ENCODE measurements at places on chromosomes 13 and 19.

- no peak overlapping the region for H3K27ac ChIP-seq
- H3K4me1 ChIP-seq, result no peaks in the 10 kb centered on the region
- no peak overlapping the region for H3K4me3 ChIP-seq
- no peaks in the 10 kb centered on the region for H3K36me3 ChIP-seq
Observed at GRCh38 chr13:80921971-80922370, 581.0 kb upstream of the SPRY2 start.

GRCh38 chr13:20197361-20197834 is 4.7 kb upstream of the GJB2 start:
- H3K4me3 ChIP-seq, result no peak overlapping the region
- H3K4me1 ChIP-seq, result peaks cover 2% of the 10 kb centered on the region
- H3K36me3 ChIP-seq, result no peaks in the 10 kb centered on the region
- no peak overlapping the region for H3K27ac ChIP-seq
- no peak for DNase-seq

DNA sequence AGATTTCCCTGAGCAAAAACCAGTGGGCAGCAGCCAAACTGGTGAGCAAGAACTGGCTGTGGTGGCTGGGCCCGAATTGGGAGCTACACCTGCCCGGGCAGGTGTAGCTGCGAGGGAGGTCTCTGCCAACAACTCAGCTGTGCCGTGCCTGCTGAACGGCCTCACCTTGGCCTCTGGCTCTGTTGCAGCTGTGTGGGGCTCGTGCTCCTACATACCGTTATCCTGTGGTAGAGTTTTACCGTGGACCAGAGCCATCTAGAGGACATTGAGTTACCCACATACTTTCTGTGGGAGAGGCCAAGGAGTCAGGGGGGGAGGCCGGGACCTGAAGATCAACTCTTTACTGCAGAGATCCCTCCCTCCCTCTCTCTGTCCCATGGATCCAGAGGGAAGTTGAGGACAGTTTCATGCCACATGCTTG is 113.2 kb downstream of the TM9SF2 start:
- no peaks in the 10 kb centered on the region for H3K36me3 ChIP-seq
- no peak overlapping the region for H3K4me3 ChIP-seq
- H3K4me1 ChIP-seq, result peaks cover 2% of the 10 kb centered on the region
- no peaks in the 10 kb centered on the region for H3K27me3 ChIP-seq
- no peak for DNase-seq
- no peak overlapping the region for H3K27ac ChIP-seq

DNA sequence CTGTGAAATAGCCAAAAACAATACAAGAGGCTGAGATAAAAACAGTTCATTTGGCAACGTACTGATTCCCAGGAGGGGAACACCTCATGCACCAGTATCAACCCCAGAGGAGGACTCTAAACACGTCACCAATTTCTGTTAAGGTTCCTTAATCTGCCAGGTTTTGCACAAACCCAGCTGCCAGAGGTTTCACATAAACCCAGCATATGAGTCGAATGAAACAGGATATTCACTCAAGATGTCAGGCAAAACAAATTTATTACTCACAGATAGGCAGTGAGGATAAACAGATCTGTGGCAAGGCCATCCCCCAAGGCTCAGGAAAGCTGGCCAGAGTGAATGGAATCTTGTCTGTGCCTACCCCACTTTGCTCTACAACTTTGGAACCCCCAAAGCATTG is 210.9 kb downstream of the GPC5 start:
- no peak overlapping the region for H3K27ac ChIP-seq
- DNase-seq, result no peak
- no peaks in the 10 kb centered on the region for H3K36me3 ChIP-seq
- H3K27me3 ChIP-seq, result no peaks in the 10 kb centered on the region
- H3K4me1 ChIP-seq, result no peaks in the 10 kb centered on the region
- no peak overlapping the region for H3K4me3 ChIP-seq

GRCh38 chr13:94138831-94139230 is 340.7 kb downstream of the DCT start:
- H3K27me3 ChIP-seq, result no peaks in the 10 kb centered on the region
- no peak for DNase-seq
- H3K36me3 ChIP-seq, result no peaks in the 10 kb centered on the region
- no peak overlapping the region for H3K4me3 ChIP-seq
- no peak overlapping the region for H3K27ac ChIP-seq

GRCh38 chr13:79121286-79121685 is 284.8 kb downstream of the RBM26 start:
- DNase-seq, result no peak
- no peak overlapping the region for H3K27ac ChIP-seq
- H3K4me3 ChIP-seq, result no peak overlapping the region
- no peaks in the 10 kb centered on the region for H3K36me3 ChIP-seq

DNA sequence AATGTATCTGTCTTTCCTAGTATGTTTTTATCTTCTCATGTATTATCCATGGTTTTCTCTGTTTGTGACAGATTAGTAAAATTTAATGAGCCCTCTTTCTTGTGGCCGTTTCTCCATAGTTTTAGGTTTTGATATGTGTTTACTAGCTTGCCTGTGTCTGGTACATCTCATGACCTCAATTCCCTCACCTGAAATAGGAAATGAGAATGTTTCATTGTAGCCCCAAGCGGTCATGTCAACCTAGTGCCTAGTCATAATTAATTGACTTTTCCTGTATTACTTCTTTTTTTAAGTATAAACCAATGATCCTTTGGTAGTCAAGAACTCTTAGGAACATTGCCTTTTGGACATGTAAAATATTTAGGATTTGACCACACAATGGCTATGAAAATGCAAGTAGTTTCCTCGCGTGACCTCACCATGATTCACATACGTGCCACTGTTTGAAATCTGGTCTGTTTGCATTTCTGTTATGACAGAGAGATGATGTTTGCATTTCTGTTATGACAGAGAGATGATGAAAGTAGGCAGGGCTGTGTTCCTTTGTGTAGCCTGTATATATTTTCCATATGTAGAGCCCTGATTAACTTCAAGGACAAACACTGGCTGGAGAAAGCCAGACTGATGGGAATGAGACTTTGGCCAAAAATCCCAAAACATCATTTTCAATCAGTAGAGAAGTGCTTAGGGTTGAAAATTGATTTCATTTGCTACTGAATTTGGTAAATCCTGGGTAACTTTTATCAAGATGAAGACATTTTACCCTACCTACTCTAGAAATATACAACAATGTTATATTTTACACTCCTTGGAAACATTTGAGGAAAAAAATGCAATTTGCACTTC is 104.8 kb downstream of the TNFRSF19 start:
- DNase-seq, result no peak
- H3K36me3 ChIP-seq, result no peaks in the 10 kb centered on the region
- H3K27me3 ChIP-seq, result peaks cover 10% of the 10 kb centered on the region
- peaks cover 8% of the 10 kb centered on the region for H3K4me1 ChIP-seq

- no peak overlapping the region for H3K4me3 ChIP-seq
- H3K27ac ChIP-seq, result no peak overlapping the region
- no peak for DNase-seq
- H3K27me3 ChIP-seq, result no peaks in the 10 kb centered on the region
- H3K4me1 ChIP-seq, result no peaks in the 10 kb centered on the region
Observed at GRCh38 chr13:70090036-70090723, 17.4 kb upstream of the ATXN8OS start.

Measured in T-cell (primary cell).